Spinal cord (tissue), 10 donors: ENCODE measurements at places on chromosomes 6 and 20.

- DNase-seq: no peak
Measured at GRCh38 chr6:6820641-6821238, 232.2 kb downstream of the LY86 start.

GRCh38 chr6:151498327-151498726, 4.5 kb downstream of the CCDC170 start:
- DNase-seq: no peak

GRCh38 chr6:45272626-45273025, 55.5 kb upstream of the RUNX2 start:
- DNase-seq: no peak

- no peak for DNase-seq
Measured at GRCh38 chr6:34020807-34021553, 124.9 kb downstream of the GRM4 start.

GRCh38 chr6:93749930-93750329, 330.6 kb upstream of the EPHA7 start:
- DNase-seq: no peak

- no peak for DNase-seq
Measured at GRCh38 chr20:60599381-60599780, 641.2 kb downstream of the CDH26 start.

- no peak for DNase-seq
Measured at GRCh38 chr6:11702500-11703130, 76.0 kb downstream of the ADTRP start.

DNA sequence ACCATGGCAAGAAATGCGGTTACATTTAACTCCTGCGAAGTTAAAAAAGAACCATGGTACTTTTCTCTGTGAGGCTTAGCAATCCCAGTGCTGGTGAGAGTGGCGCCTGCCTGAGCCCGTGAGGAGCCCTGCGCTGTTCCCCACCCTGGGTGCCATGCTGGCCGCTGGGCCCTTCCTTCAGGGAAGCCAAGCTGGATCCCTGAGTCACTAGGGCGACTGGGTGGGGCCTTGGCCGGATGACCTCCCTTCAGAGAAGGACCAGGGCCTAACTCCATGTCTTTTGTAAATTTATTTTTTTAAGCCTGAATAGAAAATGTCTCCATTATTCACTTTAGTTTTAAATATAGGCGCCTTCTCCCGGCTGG, 209.1 kb downstream of the ERMARD start:
- no peak for DNase-seq

GRCh38 chr20:57200882-57201695, 65.4 kb downstream of the BMP7 start:
- DNase-seq: no peak

- peak; percentile 85 for DNase-seq
Measured at GRCh38 chr6:127515234-127515793, 3.8 kb downstream of the MTCL3 start.

DNA sequence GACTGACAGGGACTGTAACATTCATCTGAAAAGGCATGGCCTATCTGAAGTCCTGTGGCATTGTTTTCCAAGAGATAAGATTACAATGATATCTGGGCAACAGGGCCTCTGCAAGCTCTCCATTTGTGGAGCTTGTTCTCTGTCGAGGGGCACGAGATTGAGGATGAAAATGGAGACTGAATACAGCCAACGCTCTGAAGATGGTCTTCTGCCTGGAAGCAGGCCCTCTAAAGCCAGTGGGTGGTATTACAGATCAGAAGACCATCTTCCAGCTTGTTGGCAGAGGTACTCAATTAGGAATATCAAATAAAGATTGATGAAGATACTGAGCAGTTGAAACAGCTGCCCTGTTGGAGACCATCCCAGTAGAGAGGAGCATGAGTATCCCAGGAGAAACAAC, 288.2 kb downstream of the CENPW start:
- DNase-seq: no peak

DNA sequence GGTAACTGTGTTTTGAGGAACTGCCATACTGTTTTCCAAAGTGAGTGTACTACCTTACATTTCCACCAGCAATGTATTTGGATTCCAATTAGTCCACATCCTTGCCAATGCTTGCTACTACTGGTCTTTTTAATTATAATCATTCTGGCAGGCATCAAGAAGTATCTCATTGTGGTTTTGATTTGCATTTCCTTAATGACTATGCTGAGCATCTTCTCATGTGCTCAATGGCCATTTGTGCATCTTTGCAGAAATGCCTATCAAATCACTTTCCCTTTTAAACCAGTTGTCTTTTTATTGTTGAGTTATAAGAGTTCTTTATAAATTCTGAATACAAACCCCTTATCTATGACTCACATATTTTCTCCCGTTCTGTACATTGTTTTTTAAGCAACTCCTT, 75.9 kb downstream of the ATG5 start:
- no peak for DNase-seq

GRCh38 chr20:44861531-44862006, 23.9 kb upstream of the YWHAB start:
- no peak for DNase-seq

DNA sequence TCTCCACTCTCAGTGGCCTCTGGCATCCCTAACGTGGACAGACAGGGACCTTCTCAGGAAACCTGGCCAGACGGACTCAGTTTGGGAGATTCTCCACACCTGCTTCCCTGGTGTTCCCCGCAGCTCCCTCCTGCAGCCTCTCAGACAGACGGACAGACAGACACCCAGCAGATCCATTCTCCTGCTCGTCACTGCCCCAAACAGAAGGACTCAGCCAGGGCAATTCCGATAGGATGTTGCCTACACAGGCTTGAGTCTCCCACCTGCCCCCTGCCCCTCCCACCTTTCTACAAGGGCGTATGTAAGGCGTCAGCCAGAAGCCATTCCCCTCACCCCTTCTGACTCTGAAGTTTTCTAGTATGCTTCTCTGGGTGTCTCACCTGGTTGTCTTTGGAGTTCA, 428 bp downstream of the CCM2L start:
- no peak for DNase-seq

DNA sequence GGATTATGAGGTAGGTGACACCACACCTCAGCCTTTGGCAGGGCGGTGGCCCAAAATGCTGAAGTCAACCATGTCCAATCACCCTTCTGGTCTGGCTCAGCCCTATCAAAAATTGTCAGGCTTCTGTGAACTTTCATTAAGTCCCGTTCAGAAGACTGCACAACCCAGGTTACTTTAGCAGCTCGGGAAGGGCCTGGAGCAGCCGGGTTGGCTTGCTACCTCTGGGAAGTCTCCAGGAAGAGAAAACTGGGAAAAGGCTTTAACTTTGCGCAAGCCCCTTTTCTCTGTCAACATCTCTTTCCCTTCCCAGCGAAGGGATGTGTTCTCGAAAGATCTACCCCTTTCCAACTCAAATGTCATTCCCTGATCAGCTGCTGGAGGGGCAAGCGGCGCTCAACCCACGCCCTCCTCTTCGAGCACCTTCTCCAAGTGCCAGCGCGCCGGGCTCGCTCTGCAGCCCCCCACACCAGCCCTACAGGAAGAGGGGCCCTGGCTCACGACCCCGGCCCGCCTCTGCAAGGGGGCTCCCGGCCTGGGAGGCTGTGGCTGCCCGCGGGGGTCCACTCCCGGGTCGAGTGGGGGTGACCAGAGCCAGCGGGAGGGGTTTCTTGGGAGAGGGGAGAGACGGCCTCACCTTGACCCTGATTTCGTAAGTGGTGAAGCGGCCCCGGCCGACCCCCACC, 573 bp downstream of the SNX3 start:
- peak; percentile 78 for DNase-seq

DNA sequence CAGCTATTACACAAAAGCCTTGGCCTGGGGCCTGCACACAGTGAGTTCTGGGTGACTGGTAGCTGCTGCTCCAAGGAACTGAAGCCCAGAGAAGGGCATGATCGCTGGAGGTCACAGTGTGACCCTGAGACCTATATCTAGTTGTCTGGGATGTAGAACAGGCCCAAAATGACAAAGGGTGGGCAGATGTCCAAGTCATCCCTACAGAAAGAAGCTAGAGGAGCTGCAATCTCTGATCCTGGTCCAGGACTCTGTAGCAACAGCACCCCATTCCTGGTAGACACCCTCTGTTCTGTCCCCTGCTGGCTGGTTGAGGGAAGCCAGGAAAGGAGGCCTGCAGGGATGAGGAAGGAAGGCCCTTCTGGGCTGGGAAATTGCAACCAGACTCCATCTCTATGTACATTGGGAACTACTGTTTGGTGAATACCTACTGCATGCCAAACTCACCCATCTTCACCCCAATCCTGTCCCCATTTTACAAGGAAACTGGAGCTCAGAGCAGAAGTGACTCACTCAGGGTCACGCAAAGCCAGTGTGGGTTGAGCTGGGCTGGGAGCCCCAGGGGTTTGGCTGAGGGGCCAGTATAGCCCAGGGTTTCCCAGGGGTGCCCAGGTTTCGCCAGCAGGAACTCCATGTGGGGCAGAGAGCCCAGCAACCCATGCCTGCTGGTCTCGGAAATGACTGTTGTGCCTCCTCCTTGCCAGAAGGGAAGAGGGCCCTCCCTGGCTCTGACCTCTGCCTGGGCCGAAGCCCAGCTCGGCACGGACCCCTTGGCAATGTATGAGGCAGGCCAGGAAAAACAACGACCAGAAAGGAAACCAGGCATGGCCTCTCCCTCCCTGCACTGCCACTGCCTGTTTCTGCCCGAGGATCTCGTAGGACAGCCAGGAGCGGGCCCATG, 44.9 kb upstream of the TLDC2 start:
- DNase-seq: no peak

- DNase-seq: no peak
Measured at GRCh38 chr20:58711266-58712051, 18.9 kb downstream of the NPEPL1 start.

DNA sequence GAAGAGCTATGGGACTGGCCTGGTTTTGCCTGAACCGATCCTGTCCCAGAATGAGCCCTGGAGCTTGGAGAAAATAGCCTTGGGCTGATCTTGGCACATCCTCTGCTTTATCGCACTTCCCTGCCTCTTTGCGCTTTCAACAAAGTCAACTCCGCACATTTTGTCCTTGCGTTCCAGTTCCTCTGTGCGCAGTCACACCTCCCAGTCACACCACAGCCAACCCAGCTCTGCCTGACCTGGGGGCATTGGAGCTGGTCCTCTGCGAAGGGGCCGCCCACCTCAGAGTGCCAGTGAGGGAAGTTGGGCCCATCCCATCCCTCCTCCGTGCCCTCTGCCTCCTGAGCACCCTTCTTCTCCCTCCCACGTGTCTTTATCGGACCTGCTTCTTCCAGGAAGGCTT, 16.9 kb upstream of the UQCC2 start:
- no peak for DNase-seq

DNA sequence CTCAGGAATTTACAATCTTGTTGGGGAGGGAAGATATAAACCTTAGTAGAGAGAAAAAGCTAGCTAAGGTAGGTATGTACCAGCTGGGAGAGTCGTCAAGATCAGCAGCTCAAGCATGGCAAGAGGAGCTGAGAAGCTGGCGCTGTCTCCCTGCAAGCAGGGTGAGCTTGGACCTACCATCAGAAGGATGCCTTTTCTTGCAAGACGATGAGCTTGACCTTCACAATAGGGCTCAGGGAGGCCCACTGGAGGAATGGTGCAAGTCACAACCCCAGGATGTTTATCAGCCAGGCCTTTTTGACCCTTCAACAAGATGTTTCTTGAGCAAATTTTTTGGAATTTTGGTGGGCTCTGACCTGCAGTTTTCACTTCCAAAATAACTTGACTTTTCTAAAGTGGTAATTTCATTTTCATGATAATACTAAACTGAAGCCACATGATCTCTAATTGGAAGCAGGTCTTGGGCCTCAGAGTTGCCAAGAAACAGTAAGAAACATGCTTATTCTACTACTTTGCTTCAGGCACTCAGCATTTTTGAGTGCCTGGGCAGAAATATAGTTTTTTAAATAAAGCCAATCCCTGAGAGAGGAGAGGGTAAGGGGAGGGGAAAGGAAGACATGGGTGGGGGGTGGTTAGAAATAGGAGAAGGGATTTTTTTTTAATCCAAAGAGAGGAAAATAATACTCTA, 258.1 kb downstream of the CLIC5 start:
- peak; percentile 41 for DNase-seq

DNA sequence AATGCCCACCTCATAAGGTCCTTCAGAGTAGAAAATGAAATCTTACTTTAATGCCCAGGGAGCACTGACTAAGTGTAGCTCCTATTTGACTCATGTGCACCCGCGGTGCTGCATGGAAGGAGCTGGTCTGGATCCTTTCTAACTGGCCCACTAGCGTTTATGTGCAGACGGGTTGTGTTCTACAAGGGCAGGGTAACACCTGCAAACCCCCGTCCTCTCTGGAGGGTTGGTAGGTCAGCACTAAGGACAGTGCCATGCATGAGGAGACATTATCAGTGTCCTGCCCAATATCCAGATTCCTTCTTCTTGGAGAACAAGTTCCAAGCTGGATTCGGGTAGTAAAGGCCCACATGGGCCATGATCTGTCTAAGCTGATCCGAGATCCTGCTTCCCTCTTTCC, 140.3 kb downstream of the ANKRD60 start:
- no peak for DNase-seq

DNA sequence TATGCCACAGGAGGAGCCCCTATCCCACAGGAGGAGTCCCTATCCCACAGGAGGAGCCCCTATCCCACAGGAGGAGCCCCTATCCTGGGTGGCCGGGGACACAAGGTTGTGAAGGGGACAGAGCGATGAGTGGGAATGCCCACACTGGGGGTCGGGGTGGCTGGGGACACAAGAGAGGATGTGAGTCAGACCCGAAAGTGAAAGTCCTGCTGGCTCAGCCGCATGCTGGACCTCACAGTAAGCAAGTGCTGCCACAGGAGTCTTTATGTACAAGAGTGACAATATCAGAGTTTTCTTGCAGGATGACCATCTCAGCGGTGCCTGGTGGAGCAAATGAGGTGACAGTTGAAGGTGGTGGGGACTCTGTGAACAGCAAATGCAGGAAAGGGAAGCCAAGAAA, 93.7 kb downstream of the PSMB1 start:
- DNase-seq: no peak

DNA sequence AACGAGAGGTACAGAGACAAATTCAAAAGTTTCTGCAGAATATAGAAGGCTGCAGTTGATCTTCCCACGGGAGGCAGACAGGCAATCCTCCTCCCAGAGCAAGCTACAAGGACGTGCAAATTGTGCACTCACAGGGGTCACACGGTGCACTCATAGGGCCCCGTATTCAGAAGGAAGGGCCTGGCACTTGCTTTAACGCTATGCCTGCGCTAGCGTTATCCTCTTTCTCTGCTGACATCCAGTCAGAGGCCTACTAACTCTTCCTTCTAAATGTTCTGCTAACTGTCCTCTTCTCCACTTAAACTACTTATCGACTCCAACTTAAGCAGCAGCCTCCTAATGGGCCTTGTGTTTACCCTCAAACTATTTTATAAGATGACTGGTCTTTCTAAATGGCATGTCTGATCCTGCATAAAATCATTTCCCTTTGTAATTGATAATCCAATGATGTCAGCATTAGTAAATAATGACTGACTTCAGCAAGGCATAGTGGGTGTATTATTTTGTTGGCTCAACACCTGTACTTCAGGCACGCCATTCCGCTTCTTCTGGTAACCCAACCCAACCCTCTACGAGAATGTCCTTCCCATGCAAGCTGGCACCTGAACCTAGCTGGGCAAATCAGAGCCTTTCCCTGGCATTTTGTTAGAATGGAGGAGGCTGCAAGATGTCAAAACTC, 2.2 kb downstream of the IFNGR1 start:
- DNase-seq: no peak
